ENCODE measurements at places on chromosomes 6 and 20.

- no peak for DNase-seq
Observed at GRCh38 chr6:38517005-38517404, 122.7 kb downstream of the BTBD9 start.

DNA sequence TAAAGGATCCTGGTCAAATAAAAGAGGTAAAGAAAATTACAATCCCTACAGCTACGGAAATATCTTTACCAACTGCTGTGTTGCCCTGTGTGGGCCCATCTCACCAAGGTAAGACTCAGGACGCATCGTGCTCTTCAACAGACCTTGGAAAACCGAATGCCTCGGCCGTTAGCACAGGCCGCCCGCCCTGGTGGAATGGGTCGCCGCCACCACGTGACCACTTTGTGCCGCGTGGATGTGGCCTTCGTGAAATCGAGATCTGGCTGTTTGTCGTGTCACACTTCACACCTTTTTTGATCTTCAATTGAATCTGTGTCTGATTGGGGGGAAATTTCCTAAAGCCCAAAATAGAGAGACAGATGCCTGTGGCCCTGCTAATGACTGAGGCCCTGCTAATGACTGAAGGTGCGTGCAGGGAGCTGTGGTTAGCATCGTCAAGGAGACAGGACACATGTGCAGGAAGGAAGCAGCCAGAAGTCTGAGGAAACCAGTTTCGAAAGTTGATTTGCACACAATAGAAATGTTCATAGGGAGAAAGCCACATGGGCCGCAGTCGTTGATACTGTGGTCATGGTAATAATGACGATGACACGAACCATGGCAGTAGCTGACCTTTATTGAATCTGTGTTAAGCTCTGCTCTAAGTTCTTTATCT, 175.7 kb upstream of the SNX9 start:
- DNase-seq, result no peak

DNA sequence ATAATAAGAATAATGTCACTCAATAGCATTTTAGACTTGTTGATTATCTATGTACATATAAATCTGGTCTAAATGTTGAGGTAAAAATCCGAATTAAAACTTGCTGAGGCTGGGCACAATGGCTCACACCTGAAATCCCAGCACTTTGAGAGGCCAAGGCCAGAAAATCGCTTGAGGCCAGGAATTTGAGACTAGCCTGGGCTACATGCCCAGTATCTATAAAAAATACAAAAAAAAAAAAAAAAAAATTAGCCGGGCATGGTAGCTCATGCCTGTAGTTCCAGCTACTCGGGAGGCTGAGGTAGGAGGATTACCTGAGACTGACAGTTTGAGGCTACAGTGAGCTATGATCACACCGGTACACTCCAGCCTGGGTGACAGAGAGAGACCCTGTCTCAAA, 34.2 kb upstream of the SUPT3H start:
- DNase-seq, result no peak

GRCh38 chr6:142381845-142382378, 80.1 kb downstream of the ADGRG6 start:
- no peak for DNase-seq

DNA sequence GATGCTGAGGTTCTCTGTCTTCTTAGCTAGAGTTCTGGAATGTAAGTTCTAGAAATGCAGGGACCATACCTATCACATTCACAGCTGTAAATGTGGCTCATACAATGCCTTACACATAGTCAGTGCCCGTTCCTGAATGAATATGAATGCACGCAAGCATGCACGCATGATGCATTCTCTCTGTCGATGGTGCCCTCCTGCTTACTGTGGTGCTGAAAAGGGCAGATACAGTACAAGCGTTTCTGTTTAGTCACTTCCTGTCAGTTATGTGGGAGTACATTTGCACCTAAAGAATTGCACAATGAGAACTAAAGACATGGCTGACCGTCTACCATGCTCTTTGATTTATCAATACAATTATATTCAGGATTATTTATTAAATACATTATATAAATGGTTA, 152.2 kb upstream of the SOX4 start:
- DNase-seq, result no peak

GRCh38 chr6:44133003-44133931, 5.9 kb downstream of the TMEM63B start:
- no peak for DNase-seq

DNA sequence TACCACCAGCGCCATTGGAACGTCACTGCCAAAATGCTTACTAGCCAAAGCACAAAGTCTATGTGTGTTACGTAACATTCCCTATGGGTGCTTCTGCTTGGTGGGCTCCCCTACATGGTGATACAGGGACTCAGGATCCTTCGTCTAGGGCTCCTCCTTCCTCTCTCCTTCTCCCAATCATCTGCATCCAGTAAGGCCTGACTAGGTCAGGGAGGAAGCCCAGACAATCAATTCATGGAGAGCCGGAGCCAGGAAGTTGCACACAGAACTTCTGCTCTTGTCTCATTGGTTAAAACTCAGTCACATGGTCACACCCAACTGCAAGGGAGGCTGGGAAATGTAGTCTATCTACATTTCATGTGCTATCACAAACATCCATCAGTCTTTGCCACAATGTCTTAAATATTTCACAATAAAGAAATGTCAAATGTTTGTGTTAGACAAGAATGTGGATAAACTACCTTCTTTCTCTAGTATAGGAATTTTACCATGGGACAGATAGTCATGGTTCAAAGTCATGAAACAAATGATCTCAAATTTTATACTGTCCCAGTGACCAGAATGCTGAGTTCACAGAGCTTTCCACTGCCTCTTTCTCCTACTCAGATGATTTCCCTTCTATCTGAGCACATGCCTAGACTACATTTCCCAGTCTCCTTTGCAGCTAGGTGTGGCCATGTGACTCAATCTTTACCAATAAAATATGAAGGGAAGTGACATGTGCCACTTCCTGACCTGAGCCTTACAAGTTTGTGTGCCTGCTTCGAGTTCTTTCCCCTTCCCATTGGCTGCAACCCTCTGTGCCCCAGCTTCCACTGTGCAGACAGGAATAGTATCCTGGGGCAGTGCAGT, 9.3 kb upstream of the KCNK15 start:
- DNase-seq, result peak; percentile 30

GRCh38 chr6:12164508-12164770, 125.7 kb upstream of the EDN1 start:
- no peak for DNase-seq

GRCh38 chr6:150204705-150205472, 62.0 kb downstream of the PPP1R14C start:
- no peak for DNase-seq

- DNase-seq, result no peak
Observed at GRCh38 chr6:45640081-45640491, 262.4 kb upstream of the SUPT3H start.

- no peak for DNase-seq
Observed at GRCh38 chr6:150788089-150788488, 77.4 kb upstream of the MTHFD1L start.

- DNase-seq, result no peak
Observed at GRCh38 chr20:35316086-35316485, 23.9 kb upstream of the FAM83C start.

DNA sequence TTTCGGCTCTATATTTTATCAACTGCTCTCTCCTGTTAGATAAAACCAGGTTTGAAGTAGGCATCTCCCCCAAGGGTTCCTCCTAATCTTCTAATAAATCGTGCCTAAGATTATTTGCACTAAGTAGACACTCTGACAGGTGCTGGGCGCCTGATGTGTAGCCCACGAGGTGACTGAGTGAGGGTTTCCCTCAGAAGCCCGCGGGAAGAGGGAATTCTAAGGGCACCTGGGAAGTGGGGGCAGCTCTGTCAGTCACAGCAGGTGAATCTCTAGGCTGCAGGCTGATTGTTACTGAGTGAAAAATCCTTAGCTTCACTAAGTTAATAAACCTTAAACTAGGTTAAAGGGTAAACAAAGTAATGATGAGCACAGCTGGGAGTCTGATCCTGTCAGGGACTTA, 68.2 kb downstream of the PXDC1 start:
- no peak for DNase-seq

- no peak for DNase-seq
Observed at GRCh38 chr6:124356276-124356810, 552.7 kb downstream of the NKAIN2 start.

DNA sequence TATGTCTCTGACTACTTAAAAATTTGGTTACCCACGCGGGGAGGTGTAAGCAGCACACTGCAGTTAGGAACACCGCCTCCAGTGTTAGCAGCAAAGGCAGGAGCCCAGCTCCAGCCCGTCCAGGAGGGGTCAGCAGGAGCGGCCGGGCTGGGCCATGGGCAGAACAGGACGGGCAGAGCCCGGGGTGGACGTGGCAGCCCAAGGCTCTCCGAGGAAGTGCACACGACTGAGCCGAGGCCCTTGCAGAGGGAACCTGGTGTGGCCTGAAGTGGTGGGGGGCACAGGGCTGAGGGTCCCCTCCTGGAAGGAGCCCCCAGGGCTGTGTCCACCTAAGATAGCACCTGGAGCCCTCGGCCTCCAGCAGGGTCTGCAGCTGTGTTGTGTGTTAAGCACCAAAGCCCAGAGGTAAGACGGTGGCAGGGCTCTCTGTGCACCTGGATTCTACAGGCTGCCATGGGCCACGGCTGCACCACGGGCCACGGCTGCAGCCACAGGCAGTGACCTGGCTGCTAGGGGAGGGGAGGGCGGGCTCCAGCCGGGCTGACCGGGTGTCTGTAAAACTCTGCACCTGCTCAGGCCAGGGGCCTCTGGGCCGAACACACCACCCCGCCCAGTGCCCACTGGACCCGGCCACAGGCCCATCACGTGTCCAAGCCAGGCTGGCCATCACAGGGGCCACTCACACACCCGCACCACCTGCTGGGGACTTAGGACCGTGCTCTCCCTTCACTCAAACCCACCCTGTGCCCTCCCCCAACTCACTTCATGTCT, 6.6 kb downstream of the SLC2A4RG start:
- DNase-seq, result no peak

DNA sequence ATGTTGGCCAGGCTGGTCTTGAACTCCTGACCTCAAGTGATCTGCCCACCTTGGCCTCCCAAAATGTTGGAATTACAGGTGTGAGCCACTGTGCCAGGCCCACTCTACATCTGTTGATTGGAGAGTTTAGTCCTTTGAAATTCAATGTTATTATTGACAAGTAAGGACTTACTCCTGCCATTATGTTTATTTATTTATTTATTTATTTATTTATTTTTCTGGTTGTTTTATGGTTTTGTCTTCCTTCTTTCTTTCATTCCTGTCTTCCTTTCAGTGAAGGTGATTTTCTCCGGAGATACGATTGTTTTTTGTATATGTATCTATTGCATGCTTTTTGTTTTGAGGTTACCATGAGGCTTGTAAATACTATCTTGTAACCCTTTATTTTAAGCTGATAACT, 602.6 kb downstream of the EPM2A start:
- DNase-seq, result no peak

- no peak for DNase-seq
Observed at GRCh38 chr6:89251170-89251569, 34.0 kb upstream of the GABRR1 start.

DNA sequence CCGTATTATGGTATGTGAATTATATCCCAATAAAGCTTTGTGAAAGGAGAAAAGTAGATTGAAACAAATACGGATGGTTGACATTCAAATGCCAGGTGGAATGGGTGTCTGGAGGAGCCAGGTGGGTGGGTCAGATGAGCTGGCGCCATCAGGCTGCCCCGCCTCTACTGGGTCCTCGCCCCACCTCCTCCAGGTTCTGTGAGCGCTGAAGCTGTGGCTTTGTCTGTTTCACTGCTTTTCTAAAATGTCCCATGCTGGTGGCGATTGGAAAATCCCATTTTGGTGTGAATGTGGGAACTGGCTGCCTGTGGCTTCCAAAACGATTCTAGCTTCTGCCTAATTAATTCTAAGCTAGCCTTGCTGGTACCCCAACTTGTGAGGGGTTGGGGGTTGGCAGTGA, 16.5 kb downstream of the DUSP22 start:
- no peak for DNase-seq

- no peak for DNase-seq
Observed at GRCh38 chr20:42319252-42320013, 701.3 kb upstream of the CHD6 start.

DNA sequence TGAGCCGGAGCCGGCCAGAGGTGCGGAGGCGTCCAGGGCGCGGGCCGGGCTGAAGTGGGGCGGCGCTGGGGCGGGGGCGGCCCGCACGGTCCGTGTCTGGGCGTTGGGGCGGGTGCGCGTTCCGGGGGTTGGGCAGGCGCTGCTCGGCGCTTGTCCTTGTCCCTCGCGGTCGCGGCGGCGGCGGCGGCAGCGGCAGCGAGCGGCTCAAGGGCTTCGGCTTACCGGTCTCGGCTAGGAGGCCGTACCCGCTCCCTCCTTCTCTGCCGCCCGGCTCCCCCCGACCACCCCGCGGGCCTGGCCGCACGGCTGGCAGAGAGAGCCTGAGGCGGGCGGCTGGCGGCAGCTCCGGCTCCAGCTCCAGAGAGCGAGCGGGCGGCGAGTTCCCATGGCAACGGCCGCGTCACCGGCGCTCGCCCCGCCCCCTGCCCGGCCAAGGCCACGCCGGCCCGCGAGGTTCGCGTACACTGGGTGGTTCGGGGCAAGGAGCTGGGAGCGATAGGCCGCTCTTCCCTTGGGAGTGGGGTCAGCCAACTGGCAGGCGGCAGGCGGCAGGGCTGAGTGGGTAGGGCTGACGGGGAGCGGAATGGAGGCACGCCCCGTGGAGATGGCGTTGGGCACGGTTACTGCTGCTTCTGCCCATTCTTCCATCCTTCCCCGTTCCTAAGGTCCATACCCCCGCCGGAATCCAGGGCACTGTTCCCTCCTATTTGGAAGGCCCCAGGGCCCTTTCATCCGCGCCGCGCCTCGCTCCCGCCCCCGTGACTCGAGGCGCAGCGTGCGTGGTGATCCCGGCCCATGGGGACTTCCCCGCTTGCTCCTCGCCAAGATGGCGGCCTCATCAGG, at the start of gene LRRC73:
TSS of gene LRRC73 (minus strand) at position 363 of the 843 bp plus-strand sequence. CDS start 561 bp downstream, outside the sequence.
- DNase-seq, result peak; percentile 83

DNA sequence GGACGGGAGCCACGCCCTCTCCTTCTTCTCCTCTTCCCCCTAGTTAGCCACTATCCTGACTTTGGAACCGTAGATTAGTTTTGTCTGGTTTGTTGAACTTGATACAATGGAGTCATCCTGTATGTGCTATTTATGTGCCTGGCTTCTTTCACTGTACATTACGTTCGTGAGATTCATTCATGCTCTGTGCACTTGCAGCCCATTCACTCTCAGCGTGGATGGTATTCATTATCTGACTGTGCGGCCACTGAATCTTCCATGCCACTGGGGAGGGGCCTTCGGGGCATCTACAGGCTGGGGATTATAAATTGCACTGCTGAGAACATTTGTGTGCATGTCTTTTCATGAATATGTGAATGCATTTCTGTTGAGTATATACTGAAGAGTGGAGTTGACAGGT, 262.5 kb downstream of the CDH26 start:
- DNase-seq, result no peak

GRCh38 chr6:12656906-12657305, 59.7 kb upstream of the PHACTR1 start:
- DNase-seq, result no peak

GRCh38 chr20:54665812-54666211, 190.4 kb downstream of the DOK5 start:
- DNase-seq, result no peak

DNA sequence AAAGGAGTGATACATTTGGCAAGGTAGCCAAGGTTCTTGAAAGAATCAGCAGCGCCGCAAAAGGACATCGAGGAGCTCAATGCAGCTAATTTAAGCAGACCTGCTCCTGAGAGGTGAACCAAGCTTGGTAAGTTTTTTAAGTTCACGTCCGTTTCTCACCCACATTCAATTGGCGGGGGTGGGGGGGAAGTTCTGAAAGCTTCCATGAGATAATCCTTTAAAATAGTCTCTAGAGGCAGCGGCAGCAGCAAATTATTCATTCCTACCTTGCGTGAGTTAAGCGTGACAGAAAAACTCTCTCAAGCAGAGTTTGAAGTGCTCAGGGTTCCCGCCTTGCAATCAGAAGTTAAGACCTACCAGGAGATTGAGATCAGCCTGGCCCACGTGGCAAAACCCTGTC, 97.3 kb upstream of the NHSL1 start:
- DNase-seq, result no peak

GRCh38 chr6:128925765-128926164, 42.8 kb downstream of the LAMA2 start:
- no peak for DNase-seq
